IPS DF 19.7 (cell line): ENCODE measurements at places on chromosomes 12 and 14.

GRCh38 chr12:107983756-107984472 lies 145.2 kb upstream of the WSCD2 start:
- no peak for DNase-seq

DNA sequence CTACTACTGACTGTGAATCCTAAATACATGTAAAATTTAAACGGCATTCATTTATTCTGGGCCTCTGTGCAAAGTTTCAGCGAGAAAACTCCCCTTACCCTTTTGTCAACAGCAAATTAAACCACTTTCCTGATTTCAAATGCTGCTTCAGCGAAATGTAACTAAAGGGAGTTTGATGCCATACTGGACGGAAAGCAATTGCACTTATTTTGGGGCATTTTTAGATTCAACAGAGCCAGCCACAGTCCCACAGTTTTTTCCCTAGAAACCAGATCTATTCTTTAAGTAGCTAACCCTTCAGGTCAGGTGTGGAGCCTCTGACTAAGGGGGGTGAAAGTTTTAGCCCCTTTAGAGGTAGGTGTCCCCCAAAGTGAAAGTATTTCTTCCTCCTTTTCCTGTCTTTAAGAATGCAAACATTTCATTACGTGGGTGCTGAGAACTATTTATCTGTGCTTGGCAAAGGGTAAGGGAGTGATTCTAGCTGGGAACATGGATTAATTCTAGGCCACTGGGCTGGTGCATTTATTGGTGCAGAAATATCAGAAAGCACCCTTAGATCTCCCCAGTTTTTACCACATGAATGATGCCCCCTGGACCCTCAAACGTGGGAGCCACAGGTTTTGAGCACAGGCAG lies 72.7 kb downstream of the SPTB start:
- no peak for DNase-seq

DNA sequence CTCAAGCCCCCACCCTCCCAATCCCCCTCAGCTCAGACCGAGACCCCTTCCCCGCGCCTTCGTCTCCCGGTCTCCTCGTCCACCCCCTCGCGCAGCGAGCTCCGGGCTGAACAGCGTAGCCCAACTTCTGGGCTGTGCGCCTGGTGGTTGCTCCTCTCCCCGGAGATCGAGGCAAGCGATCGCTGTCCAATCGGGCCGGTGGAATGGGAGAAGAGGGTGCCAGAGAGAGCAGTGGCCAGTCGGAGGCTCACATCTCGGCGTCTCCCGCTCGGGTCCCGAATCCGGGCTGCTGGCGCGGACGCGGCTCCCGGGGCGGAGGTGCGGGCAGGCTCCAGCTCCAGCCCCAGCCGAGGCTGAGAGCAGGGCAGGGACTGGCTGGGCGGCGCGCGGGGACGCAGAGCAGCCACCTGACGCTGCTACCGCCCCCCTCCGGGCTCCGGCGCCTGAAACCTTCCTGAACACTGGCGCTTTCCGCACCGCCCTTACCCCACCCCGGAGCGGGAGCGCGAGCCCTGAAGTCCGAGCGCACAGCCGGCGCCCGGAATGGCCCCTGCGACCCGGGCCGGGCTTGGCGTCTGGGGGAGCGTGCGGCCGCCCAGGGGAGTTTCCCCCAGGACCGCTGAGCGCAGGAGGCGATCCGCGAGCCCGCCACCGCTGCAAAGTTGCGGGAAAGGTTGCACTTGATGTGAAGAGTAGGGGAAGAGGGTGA lies 508 bp upstream of the KCNH5 start:
- DNase-seq: no peak

DNA sequence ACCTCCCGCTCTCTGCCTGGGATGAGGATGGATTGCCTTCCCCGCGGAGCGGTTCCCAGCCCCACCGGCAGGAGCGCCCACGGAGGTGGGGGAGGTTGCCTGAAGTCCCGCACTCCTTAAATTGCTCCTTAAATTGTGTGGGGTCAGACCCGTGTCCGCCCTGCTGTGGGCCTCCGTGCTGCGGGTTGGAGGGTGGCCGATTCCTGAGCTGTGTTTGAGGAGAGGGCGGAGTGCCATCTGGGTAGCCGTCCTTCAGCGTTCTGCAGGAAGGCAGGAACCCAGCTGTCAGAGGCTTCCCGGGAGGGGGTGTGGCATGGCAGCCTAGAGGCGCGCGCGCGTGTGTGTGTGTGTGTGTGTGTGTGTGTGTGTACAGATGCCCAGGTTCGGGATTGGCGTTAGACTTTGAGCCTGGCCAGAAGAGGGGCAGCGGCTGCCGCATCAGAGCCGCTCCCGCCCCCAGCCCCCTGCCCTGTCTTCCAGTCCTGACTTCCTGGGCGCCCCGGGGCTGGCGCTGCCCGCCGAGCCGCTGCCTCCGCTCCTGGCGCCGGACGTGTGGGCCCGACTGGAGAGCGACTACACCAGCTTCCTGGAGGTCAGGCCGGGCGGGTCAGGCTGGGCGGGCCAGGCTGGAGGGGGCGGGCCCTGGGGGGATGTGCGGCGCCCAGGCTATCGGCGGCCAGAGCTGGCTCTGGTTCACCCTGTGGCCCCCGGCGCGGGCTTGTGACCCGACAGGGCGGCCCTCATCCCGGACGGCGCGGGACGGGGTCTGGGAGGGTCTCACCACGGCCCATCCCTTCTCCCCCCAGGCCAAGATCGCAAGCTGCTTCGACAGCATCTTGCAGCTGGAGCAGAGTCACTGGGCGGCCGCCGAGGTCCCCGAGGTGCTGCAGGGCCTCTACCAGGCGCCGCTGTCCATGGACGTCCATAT lies 9.2 kb downstream of the EXOC3L4 start:
- DNase-seq: no peak

- no peak for DNase-seq
These were observed 16.3 kb downstream of the DYNC1H1 start for GRCh38 chr14:101980700-101981099.

DNA sequence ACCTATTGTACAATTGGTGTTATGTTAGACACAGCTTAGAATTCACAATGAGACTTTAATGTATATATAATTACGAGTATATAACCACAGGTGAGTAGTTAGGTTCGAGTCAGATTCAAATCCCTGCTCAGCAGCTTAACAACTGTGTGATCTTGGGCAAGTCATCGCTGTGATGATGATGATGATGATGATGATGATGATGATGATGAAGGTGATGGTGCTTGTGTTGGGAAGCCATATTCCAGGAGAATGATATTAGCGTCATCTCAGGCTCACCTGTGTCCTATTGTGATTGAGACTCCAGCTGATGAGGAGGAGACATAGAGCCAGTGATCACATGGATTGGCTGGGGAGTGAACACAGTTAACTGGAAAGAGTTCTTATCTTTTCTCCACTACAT lies 16.5 kb downstream of the RFX4 start:
- DNase-seq: no peak

DNA sequence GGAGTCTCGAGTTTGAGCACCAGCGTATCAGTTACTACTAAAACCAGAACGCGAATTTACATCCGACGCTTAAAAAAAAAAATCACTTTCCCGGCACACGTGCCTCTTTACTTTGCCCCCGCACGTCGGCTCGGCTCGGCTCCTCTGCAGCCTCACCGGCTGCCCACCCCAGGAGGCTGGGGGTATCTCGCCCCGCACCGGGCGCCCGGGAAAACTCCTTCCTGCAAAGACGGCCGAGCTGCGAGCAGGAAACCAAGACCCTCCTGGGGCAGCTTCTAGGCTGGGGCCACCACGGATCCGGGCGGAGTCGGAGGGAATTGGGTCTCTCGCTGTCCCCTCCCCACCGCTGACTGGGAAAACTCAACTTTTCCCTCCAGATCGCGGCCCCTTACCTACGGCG lies 610 bp downstream of the VSIG10 start:
- no peak for DNase-seq

DNA sequence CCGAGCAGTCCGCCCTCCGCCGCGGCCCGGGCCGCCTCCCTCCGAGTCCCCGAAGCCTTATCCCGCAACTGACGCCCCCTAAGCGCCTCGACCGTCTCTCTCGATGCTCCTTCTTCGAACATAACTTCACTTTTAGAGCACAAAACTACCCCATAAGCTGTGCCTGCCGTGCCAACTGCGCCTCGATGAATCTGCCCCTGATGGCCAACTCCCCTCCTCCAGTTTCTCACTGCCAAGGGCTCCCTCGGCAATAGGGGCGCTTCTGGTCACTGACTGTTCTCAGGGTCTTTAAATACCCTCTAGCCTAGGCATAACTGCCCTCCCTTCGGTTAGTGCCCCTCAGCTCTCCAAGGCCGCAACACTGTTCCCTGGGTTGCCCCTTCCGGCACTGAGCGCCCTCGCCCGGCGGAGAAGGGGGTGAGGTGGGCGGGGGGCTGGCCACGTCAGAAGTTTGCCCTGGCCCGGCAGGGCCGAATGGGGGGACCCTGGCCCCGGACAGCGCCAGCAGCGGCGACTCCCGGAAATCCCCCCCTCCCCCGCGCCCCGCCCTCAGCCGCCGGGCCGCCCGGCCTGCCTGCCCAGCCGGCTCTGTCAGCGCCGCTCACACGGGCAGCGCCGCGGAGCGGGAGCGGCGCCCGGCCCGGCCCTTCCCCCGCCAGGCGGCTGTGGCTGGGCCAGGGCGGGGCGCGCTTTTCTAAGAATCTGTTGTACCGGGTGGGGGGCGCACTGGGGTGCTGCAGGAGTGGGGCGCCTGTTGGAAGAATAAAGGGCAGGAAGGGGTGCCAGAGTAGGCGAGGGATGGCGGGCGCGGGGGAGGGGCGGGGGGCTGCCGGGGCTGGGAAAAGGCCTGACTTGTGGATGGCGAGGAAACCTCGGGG lies 10.6 kb downstream of the RARG start:
- DNase-seq: no peak

- DNase-seq: no peak
These were observed 14.0 kb upstream of the TBPL2 start for GRCh38 chr14:55454264-55455002.

DNA sequence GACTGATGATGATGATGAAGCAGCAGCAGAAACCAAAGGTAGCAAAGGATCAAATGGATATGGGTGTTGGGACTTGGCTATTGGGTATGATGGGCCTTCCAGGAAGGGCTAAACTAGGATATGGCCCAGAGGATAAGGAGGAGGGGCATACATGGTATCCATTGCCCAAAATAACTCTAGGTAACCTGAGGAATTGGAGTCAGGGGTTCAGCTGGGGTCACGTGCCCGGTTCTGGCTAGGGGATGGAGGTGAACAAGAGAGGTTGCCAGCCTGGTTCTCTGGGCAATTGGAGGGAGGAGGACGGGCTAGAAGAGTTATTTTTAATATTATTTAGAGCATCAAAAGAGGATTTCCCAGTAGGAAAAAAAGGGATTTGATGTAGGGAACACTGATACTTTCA lies 2.7 kb upstream of the ANKRD52 start:
- DNase-seq: no peak

GRCh38 chr12:69239352-69239921 lies at the start of gene CPSF6:
TSS of gene CPSF6 (plus strand) at chr12:69239569. CDS start at chr12:69239647, 78 bp downstream.
- no peak for DNase-seq

DNA sequence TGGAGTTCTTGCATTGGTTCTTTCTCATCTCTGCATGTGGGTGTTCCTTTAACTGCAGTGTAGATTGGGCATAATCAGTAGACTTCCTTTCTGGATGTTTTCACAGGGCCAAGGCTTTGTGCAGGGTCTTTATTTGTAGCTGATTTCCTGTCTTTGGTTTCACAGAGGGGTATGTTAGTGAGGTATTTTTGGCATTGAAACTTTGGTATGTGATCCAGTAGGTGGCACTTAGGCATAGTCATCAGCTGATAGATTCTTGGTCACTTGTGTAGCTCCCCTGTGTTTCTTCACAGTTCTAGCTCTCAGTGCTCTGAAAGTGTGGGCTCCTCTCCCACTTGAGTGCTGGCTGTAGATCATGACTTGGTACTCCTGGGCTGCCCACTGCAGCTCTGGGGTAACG lies 52.7 kb upstream of the LMO3 start:
- DNase-seq: no peak

- no peak for DNase-seq
These were observed 299.3 kb downstream of the BCAT1 start for GRCh38 chr12:24649634-24650033.

GRCh38 chr14:54202288-54202687 lies 194.5 kb upstream of the CDKN3 start:
- DNase-seq: no peak

GRCh38 chr12:57214398-57214781 lies 2.2 kb upstream of the NXPH4 start:
- no peak for DNase-seq

- no peak for DNase-seq
These were observed 80.0 kb downstream of the BORCS5 start for GRCh38 chr12:12436831-12437345.

DNA sequence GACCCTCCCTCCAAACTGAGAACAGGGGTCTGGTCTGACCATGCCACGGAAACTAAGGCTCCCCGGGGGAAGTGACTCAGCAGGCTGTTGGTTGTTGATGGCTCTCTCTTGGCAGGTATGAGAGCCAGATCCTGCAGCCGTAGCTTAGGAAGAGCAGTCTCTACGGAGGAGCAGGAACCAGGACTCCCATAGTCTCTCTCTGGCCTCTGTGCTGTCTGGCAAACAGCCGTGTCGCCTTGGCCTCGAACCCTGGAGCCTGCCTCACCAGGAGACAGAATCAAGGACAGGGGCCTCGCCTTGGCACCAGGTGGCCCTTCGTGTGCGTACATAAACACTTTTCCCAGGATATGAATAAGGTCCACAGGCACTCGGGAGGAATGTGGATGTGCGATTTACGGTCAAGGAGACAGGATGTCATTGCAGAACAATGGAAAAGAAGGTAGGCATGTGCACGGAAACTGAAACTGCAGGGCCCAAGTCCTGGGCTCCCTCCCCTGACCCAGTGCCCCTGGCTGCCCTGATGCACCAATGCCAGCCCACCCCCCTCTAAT lies 7.9 kb downstream of the VWF start:
- no peak for DNase-seq

- DNase-seq: no peak
These were observed 18.7 kb upstream of the LGR5 start for GRCh38 chr12:71420775-71421406.

DNA sequence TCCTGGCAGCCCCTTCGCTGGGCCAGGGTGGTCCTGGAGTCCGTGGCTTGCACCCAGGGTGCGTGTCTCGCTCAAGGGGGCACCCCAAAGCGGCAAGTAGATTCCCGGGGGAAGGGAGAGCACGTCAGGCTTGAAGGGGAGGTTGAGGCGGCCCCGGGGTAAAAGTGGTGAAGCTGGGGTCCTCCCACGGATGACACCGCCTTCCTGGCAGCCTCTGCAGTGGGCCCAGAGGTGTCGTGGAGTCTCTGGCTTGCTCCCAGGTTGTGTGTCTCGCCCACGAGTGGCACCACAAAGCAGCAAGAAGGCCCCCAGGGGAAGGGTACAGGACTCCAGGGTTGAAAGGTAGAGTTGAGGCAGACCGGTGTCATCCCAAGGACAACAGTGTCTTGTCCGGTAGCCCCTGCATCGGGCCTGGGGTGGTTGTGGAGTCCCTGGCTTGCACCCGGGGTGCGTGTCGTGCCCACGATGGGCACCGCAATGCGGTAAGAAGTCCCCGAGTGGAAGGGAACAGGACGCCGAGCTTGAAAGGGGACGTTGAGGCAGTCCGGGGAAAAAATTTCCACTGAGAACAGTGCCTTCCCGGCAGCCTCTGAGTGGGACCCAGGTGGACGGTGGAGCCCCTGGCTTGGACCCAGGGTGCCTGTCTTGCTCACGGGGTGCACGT lies 158.0 kb upstream of the ALG10B start:
- DNase-seq: no peak

DNA sequence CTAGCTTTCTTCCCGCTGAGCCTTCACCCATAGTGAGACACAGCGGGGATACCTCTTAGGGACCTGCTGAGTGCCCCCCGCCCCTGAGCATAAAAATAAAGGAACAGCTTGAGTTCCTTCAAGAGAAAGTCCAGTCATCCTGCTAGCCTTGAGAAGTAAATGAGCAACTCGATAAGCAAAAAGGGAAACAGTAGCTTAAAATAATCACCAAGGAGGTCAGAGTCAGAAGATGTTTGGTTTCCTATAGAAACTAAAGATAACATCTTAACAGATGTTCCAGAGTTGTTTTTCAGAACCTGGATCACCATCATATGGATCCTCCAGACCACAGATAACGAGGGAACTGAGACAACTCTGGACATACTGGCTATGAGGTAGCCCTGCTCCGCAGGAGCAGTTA lies 94.0 kb downstream of the BCAT1 start:
- no peak for DNase-seq
